ENCODE measurements at places on chromosomes 16 and 17.
A peak's percentile ranks its signal among the peaks of the same experiment; 100 is the strongest.

GRCh38 chr16:28522792-28523191, 16.0 kb downstream of the NUPR1 start:
- no peak for DNase-seq

DNA sequence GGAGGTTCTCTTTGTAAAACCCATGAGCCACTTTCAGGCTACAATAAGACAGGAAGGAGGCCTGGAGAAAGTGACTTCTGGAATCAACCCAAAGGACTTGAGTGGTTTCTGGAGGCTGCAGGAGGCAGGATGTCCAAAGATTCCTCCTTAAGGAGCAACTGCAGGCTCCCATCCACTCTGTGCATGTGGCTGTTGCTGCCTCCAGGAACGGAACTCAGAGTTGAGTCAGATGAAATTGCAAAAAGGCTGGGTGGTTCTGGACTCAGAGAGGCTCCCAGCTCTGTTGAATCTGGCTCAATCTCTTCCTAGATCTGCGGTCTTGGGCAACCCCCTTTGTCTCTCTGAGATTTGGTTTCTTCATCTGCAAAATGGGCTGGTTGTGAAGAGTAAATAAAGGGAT, 197.1 kb downstream of the SHISA9 start:
- DNase-seq, result no peak

DNA sequence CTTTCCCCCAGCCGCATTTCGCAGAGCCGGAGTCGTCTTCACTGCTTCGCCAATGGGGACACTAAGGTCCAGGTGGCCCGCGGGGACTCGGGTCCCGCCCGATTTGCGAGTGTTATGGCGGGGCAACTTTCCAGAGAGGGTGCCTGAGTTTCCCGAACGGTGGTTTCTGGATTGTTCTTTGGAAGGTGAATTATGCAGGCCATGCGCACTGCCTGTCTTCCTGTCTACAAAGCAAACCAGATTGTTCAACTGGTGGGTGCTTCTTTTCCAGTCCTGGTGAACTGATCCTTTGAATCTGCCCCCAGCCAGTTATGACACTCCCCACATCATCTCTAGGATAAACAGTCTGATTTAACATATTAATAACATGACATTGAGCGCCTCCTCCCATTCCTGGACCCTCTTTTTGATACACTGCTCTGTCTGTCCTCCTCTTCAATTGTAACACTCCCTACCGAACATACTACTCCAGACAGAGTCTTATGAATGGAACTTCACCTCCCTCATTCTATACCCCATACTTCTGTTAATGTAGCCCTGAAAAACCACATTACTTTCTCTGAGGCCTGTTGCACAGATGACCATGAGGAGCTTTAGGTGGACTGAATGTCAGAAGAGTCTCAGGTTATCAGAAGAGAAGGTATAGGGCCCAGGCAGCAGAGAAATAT, 159.0 kb downstream of the RAB11FIP4 start:
- DNase-seq, result no peak

- DNase-seq, result peak; percentile 26
These were observed 7.3 kb downstream of the CLUH start for GRCh38 chr17:2704031-2704889.

GRCh38 chr17:66975188-66975587, 10.7 kb downstream of the CACNG4 start:
- no peak for DNase-seq

DNA sequence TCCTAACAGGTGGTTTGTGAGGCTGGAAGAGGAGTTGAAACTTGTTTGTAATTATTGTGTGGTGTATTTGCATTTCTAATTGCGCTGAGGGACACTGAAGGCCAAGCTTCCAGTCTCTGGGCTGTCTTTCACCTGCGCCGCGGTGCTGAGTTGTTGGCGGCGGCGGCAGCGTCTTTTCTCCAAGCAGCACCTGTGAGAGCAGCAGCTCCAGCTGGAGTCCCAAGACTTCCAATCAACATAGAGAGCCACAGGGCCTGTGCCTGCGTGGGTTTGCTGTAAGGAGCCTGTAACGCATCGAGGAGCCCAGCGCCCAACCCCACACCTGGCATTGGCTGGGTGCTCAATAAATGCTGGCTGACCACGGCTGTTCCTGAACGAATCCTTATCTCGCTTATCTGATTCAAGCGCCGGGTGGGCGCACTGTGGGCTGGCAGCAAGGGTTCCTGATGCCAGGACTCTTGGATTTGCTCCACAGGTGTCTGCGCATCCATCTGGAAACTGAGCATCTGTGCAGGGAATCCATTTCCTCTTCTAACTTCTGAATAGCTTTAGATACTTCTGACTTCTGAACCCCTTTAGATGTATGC, 138.1 kb downstream of the ASIC2 start:
- DNase-seq, result no peak

DNA sequence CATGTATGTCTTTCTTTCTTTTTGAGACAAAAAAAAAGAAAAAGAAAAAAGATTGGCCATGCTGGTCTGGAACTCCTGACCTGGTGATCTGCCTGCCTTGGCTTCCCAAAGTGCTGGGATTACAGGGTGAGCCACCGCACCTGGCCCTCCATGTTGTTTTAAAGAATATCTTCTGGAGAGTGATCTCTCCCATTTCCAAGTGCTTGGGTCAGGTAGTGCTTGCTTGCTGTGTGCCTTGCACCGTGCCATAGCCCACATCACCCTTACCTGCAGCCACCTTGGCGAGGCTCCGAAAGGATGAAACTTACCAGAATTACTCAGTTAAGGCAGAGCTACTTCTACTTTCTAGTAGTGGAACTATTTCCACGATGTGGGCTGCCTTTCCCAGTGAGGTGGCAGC, 19.0 kb upstream of the KDM6B start:
- no peak for DNase-seq

- no peak for DNase-seq
These were observed 27.6 kb downstream of the HSD17B2 start for GRCh38 chr16:82062645-82063058.

DNA sequence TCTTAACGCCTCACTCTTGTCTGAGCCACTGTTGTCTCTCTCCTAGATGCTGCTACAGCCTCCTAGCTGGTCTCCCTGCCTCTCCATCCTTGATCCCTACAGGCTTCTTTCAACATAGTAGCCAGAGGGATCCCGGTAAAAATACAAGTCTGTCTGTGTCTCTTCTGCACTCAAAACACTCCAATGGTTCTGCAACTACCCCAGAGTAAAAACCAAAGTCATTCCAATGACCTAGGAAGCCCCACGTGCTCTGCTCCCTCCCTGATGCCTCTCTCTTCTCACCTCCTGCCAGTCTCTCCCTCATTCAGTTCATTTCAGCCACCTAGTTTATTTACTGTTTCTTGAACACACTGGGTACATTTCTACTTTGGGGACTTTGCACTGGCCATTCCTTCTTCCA, 135.2 kb downstream of the NPIPB5 start:
- DNase-seq, result no peak

- no peak for DNase-seq
These were observed 22.1 kb upstream of the PHF12 start for GRCh38 chr17:28973425-28973824.

DNA sequence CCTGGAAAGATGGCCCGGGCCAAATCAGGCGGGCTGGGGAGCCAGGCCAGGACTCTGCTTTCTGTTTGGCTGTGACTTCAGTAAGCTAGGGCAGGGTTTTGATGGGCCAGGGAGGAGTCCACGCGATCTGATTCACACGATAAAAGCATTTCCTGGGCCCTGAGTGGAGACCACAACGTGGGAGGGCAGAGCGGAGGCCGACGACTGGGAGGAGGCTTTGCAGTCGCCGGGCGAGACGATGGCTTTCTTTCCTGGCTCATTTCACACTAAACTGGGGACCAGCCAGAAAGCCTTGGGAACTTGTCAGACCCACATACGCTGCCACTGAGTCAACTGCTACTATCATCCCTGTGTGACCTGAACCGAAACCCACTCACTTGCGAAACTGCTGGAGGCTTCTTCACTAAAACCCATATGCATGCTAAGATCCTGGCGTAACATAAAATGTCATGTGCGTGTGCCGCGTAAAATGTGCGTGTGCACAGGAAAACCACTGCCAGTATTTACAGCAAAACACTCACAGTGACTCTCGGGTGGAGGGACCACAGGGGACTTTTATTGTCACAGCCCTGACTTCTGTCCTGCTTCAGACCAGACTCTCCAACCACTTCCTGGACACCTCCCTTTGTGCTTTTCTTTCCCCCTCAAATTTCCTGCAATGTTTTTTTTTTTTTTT, 14.2 kb upstream of the RHBDF2 start:
- DNase-seq, result no peak

- DNase-seq, result no peak
These were observed 112.6 kb upstream of the LHX1 start for GRCh38 chr17:36824678-36825101.

DNA sequence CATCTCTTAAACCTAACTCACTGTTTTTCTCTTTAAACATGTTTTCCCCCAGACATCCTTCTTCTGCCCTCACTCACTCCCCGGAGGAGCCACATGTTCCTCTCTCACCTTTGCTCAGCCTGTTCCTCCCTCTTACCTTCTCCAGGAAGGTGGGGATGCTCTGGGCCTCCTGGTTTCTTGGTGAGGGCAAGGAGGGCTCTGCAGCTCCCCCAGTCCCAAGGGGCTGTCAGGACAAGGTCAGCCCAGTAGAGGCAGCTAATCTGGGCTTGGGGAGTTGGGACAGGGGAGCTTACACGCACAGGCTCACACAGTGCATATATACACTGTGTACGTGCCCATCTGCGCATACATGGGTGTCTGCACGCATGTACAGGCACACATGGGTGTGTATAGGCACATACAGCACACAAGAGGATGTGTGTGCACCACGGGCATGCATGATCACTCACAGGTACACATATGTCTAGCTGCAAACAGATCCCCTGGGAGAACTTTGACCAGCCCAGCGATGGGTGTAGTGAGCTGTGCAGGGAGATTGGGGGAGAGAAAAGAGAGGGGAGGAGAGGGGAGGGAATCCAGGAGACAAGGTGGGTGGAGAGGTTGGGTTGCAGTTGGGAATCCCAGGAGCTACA, 28.6 kb upstream of the SPNS3 start:
- no peak for DNase-seq

- DNase-seq, result no peak
These were observed 113.0 kb downstream of the BANP start for GRCh38 chr16:88064011-88064888.

All from ovary (tissue), 10 donors.